Activated effector memory CD4-positive, alpha-beta T cell treated with anti-CD3 and anti-CD28 coated beads, Interleukin-2, amount 50 U/mL, for 16 hours (primary cell): ENCODE measurements at places on chromosomes 7 and 10.

DNA sequence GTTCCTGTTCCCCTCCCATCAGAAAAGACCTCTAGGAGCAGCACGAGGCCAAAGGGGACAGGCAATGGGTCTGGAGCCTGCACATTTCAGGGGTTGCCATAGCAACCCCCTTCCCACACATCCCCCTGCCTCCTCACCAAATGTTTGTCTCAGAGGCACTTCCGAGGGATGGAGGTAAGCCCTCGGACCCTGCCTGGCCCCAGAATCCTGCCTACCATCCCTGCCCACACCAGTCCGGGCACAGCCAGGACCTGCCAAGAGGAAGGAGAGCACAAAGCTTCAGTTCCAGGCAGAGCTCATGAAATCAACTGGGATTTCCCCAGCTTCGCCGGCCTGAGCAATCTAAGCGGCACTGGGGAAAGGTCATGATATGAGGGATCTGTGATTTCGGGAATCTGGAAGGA is 175.0 kb upstream of the PLXNA4 start:
- DNase-seq = no peak

GRCh38 chr10:17703706-17704105 is 48.3 kb upstream of the TMEM236 start:
- DNase-seq = no peak

- no peak for DNase-seq
These were observed 15.8 kb downstream of the BTBD16 start for GRCh38 chr10:122286867-122287266.

DNA sequence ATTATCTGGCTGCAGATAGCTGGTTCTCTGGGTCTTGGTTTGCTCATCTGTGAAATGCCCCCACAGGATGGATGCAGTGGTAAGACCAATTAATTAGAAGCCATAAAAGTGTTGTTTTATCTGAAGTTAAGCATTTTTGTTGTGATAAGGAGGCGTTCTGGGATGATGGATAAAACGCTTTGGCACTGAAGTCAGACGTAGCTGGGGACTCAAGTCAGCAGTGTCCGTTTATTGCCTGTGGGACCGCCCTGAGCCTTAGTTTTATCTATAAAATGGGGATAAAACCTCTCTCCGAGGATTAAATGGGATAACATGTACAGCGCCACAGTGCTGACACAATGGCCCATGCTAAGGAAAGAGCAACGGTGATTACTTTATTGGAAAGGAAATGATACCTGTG is 34.7 kb downstream of the TCF7L2 start:
- DNase-seq = no peak

- no peak for DNase-seq
These were observed 17.9 kb downstream of the ZC3HAV1 start for GRCh38 chr7:139091677-139091996.

DNA sequence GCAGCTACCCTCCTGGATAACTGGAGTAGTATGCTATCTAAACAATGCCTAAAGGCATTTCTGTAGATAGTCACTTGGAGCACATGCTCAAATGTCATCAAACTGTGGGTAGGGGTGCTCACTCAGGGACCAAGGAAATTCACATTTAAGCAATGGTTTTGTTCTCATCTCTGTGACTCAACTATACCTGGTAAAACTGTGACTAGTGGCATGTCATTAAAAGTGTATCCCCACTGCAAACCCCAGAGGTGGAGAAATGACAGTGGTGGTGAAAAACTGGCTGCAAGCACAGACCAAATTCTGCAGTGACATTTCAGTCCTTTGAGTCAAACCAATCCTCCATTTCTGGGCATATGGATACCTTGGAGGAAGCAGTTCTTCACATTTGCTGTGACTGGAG is 134.2 kb upstream of the EFCAB10 start:
- no peak for DNase-seq
